Endothelial cell (in vitro differentiated cells): ENCODE measurements at places on chromosomes 5 and 9.
A peak's percentile ranks its signal among the peaks of the same experiment; 100 is the strongest.

- DNase-seq = no peak
Measured at GRCh38 chr5:72951671-72952468, 4.0 kb upstream of the FCHO2 start.

DNA sequence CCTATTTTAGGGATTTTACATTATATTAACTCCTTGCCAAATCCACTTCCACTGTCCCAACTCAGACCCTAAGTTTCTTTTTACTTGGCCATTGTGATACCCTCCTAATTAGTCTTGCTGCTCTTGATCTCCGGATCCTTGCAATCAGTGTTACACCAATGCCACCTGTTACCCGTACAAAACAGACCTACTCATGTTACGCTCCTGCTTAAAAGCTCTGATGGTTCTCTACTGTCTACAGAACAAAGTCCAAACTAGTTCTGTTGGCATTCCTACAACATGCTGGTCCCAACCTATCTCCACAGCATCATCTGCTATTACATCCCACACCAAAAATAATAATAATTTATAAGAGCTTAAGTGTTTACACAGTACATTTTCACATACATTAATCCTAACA is 9.8 kb downstream of the ECPAS start:
- no peak for DNase-seq

GRCh38 chr9:114155995-114156656 is 789 bp downstream of the COL27A1 start:
- DNase-seq = peak; percentile 30

- peak; percentile 74 for DNase-seq
Measured at GRCh38 chr9:16154521-16155078, 601.8 kb downstream of the CCDC171 start.

- DNase-seq = no peak
Measured at GRCh38 chr5:166768536-166768935, 1522.9 kb upstream of the WWC1 start.

DNA sequence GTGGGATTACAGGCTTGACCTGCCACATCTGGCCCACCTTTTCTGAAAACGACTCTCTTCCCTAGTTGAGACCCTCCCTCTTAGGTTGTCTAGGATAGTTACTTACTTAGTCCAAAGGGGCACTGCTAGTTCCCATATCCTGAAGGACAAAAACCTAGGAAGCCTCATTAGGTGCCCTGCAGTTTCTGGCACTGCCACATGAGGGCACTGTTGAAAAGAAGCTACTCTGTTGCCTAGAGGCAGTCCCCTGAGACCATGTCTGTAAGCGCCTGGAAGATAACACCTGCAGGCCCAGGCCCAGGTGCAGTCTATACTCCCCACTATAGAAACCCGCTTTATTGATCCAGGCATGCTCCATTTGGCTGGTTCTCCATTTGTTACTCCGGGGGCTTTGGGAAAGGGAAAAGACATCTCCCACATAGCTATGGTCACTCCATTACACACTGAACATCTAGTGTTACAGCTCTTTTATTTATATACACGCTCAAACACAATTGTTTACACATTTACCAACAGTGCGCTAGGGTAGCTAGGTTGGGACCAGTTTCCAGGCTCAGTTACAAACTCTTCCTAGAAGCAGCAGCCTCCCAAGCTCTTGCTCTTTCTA is 73.4 kb upstream of the PPARGC1B start:
- DNase-seq = peak; percentile 76

GRCh38 chr5:127400946-127401670 is 110.5 kb downstream of the MEGF10 start:
- no peak for DNase-seq

GRCh38 chr9:16545639-16546038 is 324.8 kb downstream of the BNC2 start:
- no peak for DNase-seq

DNA sequence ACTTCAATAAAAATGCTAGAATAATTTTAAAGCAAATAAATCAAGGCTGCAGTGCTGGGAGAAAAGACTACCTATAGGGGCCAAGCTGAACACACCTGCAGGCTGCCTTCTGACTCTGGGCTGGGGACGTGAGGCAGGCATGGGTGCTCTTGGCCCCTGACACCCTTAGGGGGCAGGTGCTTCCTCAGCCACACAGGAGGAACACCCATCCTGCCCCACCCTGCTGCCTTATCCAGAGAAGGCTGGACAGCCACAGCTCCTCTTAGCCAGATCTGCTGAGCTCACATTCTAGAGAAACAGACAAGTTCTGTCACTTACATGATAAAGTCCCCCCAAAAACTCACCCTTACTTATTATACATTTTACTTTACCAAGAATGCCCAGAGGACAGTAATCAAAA is 6.6 kb upstream of the LMX1B start:
- DNase-seq = no peak

DNA sequence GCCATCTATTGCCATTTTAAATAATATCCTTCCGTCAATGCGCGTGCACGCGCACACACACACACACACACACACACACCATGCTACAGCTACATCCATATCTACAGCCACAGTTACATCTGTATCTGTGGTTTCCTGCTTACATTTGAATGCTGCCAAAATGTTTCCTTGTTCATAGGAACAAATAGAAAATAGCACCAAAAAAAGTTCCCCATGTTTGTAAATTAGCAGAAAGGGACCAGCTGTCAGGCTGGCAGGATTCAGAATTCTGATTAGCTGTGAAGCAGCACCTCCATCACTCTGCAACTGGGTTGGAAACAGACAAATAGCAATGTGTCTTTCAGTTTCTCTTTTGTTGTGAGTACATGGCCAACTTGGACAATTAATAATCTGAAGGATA is 601.5 kb downstream of the IRX1 start:
- DNase-seq = no peak

DNA sequence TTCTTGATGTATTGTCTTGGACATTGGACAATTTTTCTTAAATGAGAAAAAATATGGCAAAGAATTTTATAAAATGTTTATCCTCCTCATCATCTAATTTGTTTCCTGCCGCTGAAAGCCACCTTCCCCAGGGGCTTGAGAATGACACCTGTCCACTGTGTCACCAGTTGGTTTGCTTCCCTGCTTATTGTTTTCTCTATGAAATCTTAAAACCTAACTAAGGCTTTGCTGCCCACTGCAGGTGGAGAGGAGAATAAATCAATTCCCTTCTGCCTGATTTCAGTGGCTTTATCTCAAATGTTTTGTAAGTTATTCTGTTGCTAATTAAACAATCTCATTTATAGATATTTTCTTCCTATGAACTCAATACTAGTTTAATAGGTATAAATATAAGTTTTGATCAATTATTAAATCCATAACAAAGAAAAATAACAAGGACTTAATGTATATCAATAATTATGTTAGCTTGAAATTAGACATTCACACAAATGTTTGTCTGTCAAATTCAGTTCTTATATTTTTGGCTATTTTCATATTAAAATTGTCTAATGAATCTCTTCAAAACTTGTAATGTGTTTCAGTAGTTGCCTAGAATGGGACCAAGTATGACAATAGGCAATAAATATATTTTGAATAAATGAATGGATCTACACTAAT is 822.5 kb downstream of the PTPRD start:
- DNase-seq = peak; percentile 48

DNA sequence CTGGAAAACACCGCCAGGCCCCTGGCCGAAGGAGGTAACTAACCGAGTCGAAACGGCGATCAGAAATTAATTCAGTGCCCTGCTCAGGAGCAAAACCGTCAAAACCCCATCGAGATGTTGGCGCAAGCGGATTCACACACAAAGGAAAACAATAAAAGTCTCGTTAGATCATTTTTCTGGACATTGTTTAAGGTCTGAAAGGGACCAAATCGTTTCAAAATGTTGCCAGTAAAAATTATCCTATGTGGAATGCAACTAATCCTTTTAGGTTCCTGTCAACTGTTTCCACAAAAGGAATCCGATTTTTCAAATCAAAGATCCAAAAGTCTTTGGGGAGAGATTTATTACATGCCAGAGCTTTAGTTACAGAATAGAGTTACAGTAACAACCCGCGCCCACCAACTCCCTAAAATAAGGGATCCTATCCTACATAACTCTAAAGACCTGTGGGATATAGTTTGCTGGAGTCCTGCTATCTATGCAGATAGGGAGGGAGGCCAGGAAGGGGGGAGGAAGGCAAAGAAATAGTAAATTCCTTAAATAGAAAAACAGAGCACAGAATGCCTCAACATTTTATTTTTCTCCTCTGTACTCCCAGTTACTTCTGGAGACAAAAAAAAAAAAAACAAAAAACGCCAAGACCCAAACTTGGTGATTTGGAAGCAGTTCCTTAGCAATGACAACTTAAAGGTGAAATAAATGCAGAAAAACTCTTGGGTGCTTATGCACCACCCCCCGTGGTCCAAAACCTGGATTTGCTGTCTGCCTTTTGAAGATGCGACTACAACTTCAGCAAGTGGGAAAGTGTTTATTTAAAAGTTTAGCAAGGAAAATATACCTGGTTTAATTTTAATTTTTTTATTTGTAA is 10.6 kb downstream of the FOXD1 start:
- no peak for DNase-seq

- DNase-seq = no peak
Measured at GRCh38 chr9:38422555-38423260, 1.5 kb downstream of the IGFBPL1 start.

DNA sequence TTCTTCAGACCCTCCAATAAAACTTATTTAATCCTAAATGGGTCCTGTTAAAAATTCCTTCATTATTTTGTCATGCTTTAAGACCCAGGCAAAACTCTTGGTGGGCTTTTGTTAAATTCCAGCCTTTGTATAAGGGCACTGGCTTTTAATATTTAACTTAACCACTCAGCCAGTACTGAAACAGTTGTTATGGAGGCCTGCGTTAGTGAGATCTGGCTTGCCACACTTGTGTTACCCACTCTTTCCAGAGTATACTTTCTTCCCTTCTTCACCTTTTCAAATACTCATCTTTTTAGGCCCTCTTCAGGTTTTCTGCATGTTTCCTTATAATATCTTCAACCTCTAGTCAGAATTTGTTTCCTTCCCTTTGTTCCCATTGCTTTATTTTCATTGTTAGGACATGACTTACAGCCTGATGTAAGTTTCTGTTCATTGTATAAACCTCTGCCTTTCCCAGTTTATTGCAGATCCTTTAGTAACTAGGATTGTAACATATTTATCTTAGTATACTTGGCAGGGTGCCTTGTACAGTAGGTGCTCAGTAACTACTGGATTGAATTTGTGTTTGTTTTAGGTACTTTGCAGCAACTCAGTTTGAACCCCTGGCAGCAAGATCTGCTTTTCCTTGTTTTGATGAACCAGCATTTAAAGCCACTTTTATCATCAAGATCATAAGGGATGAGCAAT is 48.8 kb downstream of the LNPEP start:
- no peak for DNase-seq

- DNase-seq = peak; percentile 81
Measured at GRCh38 chr9:124126648-124127646, 115.4 kb downstream of the LHX2 start.

DNA sequence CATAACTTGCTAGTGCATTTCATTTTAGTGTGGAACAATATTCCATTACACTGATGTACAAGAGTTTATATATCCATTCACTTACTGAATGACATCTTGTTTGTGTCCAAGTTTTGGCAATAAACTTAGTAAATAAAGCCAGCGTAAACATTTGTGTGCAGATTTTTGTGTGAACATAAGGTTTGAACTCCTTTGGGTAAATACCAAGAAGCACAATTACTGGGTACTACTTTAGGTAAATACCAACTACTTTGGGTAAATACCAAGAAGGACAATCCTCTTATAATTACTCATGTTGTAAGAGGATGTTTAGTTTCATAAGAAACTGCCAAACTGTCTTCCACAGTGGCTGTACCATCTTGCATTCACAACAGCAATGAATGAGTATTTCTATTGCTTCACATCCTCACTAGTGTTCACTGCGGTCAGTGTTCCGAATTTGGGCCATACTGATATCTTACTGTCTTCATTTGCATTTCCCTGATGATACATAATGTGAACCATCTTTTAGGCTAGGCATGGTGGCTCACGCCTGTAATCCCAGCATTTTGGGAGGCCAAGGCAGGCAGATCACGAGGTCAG is 2.3 kb upstream of the SYK start:
- DNase-seq = no peak

DNA sequence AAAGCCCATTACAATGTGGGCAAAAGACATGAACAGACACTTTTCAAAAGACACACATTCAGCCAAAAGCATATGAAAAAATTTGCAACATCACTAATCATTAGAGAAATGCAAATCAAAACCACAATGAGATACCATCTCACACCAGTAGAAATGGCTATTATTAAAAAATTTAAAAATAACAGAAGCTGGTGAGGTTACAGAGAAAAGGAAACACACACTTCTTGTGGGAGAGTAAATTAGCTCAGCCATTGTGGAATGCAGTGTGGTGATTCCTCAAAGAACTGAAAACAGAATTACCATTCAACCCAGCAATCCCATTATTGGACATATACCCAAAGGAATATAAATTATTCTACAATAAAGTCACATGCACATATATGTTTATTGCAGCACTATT is 585.2 kb upstream of the TUSC1 start:
- no peak for DNase-seq

DNA sequence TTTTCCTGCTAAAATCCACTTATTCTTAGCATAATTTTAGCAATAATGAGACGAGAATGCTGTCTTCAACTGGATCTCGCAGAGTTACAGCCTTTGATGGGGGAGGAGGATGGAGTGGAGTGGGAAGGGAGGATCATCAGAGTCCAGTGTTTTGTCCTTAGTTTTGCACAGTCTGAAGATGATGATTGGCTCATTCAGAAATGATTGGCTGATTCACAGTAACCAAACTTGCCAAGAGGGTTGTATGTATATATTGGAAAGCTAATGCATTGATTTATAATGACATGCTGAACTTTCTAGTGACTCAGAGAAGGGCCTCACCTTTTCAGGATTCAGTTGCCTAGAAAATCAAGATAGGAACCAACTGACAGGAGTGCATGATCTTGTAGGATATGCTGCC is 448.0 kb downstream of the CCDC171 start:
- no peak for DNase-seq

GRCh38 chr5:164175083-164175482 is 669.7 kb downstream of the MAT2B start:
- DNase-seq = no peak

GRCh38 chr5:154309371-154309745 is 118.8 kb downstream of the GALNT10 start:
- DNase-seq = no peak

- DNase-seq = no peak
Measured at GRCh38 chr9:137250329-137251193, 525 bp upstream of the STPG3 start.

DNA sequence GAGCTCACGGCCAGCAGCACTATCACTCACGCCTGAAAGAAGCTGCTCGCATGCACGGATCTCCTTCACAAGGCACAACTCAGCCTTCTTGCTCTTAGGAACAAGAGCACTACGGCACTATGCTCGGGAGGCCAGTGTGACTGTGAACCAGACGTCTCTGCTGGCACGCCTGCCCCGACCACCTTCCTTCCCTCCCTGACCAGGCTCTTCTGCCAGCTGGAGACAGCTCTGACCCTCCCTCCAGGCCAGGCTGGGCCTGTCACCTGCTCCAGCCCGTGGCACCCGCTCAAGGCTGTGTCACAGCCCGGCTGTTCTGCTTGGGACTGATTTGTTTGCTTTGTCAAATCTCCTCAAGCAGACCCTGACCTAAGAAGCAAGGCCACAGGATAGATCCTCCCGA is 7.0 kb downstream of the TBC1D9B start:
- no peak for DNase-seq
